ENCODE measurements at places on chromosomes 6 and 20. TPM values are rescaled to one million over a fixed set of nuclear protein-coding genes. Genes with fewer than 3 reads are reported as not detected.
A peak's percentile ranks its signal among the peaks of the same experiment; 100 is the strongest.

DNA sequence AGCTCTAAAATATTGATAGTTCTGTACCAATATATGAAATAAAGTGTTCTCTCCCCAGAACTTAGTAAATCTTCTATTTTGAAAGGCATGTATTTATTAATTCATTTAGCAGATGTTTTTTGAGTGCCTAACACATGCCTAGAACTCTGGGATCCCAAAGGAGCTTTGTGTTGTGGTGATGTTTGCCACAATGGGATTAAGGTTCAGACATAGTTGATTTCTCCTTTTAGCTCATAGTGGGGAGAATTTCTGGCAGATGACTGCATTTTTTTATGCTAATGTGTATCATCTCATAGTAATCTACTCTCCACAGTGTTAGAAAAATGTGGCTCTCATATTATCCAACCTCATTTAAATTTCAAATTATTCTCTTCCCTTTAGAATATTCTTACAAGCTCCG lies 21.7 kb downstream of the MYB start:
- no peak for DNase-seq

DNA sequence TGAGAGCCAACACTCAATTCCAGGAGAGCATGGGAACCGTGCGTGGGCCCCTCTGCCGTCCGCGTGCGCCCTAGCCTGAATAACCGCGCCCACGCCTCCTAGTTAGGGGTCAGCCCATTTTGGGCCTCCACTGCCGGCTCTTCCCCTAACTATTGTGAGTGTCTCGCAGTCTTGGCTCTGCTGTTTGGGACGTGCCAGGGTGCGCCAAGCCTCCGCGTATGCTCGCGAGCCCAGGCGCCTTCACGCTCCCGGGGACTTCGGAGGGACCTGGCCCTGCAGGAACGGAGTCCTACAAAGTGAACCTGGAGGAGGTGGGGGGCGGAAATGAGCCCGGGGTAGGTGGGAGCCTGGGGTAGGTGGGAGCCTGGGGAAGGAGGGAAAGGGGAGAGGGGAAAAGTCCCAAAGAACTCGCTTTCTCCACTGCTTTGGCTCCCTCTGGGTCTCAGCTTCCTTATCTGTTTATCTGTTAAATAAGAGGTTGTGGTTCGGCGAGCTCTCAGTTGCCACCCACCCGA lies 873 bp upstream of the GCM2 start:
- DNase-seq = no peak

Gene TGM3
- not detected for total RNA-seq

GRCh38 chr6:71080826-71081225 lies 124.0 kb upstream of the B3GAT2 start:
- DNase-seq = no peak

- no peak for DNase-seq
These were observed 868 bp downstream of the SRSF3 start for GRCh38 chr6:36594816-36595643.

DNA sequence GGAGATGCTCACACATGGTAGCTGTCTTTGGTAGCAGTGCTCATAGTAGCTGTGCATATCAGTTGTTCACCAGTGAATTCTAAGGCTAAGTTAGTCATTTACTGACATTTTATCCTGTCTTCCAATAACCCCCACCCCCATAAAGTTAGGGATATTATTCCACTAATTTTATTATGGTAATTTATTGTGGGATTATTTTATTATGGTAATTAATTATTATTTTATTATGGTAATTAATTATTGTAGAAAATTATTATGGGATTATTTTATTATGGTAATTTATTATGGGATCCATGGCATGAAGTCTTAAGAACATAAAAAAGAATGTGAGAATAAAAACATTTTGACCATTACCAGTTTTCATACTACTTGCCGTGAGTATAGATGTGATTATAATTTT lies 406.5 kb downstream of the LAMA2 start:
- no peak for DNase-seq

GRCh38 chr6:84785671-84786070 lies 21.3 kb upstream of the TBX18 start:
- DNase-seq = no peak

- DNase-seq = peak; percentile 35
These were observed 107.7 kb upstream of the PRND start for GRCh38 chr20:4613718-4614620.

DNA sequence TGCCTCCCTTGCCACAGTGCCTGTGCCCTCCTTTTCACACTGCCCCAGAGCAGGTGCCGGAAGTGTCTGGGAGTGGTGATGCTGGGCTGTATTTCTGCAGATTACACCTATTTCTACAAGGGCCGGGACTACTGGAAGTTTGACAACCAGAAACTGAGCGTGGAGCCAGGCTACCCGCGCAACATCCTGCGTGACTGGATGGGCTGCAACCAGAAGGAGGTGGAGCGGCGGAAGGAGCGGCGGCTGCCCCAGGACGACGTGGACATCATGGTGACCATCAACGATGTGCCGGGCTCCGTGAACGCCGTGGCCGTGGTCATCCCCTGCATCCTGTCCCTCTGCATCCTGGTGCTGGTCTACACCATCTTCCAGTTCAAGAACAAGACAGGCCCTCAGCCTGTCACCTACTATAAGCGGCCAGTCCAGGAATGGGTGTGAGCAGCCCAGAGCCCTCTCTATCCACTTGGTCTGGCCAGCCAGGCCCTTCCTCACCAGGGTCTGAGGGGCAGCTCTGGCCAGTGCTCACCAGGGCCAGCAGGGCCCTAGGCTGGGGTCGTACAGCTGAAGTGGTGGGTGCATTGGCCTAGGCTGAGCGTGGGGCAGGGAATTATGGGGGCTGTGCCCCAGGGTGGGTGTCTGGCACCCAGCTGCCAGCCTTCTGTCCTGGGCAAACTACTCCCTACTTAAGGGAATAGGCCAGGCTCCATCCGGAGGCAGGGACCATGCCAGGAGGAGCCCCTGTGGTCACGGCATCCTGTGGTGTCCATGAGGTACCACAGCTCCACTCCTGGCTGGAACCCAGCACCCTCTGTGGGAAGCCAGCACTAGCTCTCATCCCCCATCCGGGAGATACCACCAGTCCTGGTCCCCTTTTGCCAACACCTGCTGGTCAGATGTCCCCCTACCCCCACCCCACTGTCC lies 3.5 kb downstream of the MMP24OS start:
- no peak for DNase-seq

Gene GSTA2
- not detected for total RNA-seq

Gene FOXO3
- 7.0 TPM for total RNA-seq
